Naive B cell (primary cell): ENCODE measurements at places on chromosomes 7 and 10.

- no peak for DNase-seq
These were observed 3.7 kb downstream of the GOT1 start for GRCh38 chr10:99426689-99427088.

DNA sequence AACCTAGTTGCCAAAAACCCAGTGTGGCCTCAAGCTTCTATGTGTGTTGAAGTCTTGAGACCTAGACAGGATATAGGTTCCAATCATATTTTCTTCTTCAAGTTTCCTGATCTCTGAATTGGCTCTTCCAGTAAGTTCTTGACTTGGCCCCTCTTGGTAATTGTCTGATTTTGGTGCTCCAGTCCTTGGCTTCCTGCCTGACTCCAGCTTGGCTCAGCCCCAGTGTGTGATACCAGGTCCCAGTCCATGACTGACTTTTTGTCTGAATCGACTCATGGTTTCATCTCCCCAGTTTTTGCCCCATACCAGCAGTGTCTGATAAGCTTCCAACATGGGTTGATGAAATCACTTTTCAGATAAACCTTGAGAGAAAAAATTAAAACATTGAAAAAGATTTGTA is 72.3 kb downstream of the FAS start:
- DNase-seq: no peak

- no peak for DNase-seq
These were observed 275.3 kb downstream of the NRG3 start for GRCh38 chr10:82150123-82150900.

DNA sequence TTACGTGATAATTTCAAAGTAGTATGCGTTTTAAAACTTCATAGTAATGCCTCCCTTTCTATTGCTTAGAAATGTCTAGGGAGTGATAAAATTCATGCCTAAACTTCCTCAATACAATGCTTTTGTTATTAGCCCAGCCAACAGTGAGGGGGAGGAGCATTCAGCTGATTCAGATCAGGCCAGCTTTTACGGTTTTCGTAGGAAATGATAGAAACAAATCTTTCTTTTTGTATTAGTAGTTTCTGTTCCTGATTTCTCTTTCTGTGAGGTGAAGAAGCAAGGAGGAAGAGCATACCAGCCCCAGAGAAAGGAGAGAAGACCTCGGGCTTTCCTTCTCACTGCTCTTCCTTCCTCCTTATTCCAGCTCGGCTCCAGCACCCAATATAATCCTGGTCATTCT is 35.2 kb upstream of the ITPRID1 start:
- DNase-seq: no peak

DNA sequence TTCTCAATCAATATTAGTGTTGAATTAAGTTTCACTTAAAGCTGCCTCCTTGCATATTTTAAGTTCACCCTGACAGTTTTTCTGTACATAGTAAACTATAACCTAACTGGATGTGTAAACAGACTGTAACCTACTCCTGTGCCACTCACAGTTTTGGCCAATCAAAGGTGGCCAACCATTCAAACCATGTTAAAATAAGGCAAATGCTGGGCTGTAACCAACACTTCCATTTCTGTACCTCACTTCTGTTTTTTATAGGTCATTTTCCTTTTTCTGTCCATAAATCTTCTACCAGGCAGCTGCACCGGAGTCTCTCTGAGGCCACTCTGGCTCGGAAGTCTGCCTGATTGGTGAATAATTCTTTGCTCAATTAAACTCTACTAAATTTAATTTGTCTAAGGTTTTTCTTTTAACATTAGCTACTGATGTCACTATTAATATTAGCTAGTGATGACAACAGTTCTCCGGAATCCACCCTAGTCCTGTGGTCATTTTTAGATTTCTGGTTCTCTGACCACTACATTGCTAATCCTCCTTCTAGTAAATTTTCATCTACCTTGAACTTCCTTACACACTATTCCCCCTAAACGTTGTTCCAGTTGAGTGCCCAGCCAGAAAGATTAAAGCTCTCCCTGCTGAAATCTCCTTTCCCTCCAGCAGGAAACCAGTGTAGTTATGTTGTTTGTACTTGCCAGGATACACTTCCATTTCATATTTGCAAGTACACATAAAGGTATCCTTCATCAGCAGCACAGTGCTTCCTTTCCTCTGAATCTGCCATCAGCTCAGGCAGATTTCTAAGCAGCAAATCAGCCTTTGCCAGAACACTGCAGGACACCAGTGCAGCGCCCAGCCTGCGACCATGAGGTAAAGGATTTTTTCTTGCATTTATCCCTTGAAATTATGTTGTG is 18.6 kb upstream of the IFIT2 start:
- DNase-seq: no peak
